SJSA1 (cell line): ENCODE measurements at places on chromosomes 5 and 9. TPM values are rescaled to one million over a fixed set of nuclear protein-coding genes. Genes with fewer than 3 reads are reported as not detected.

DNA sequence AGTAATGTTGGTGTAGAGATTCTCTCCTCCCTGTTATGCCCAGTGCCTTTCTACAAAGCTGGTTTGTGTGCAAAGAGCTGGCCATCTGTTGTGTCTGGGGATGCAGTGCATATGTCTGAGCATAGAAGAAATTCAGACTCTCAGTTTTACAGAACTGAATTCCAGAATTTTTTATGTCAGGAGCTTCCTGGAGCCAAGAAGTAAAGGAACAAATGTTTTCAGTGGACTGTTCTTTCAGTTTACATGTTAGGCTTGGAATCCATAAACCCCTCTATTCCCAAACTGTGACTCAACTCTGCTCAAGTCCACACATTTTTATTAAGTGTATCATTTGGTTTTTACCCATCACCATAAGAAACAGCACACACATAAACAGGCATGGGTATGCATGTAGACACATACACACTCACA is 366.0 kb downstream of the BRINP1 start:
- no peaks in the 10 kb centered on the region for H3K27me3 ChIP-seq
- DNase-seq, result no peak
- no peak overlapping the region for H3K27ac ChIP-seq
- no peak overlapping the region for H3K4me3 ChIP-seq
- no peaks in the 10 kb centered on the region for H3K36me3 ChIP-seq
- H3K4me1 ChIP-seq, result no peaks in the 10 kb centered on the region

The TXNDC8 gene
- total RNA-seq, result not detected in 2 replicates

DNA sequence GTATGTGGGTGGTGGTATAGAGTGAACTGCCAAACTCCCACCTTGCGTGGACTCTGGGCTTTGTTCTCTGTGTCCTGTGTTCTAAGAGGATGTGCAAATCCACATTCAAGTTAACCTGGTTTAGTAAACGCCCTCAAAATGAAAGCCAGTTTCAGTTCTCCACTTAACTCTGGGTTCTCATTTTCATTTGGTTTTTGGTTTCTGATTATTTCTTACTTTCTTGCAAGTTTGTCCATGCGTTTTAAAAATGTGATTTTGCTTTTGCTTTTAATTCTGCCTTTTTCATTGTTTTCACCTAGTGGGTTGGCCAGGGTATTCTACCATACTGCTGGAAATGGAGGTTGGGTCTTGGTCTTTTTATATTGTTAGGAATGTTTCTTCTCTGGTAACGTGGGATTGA is 38.2 kb downstream of the GALNT10 start:
- no peaks in the 10 kb centered on the region for H3K27me3 ChIP-seq
- no peak overlapping the region for H3K4me3 ChIP-seq
- no peaks in the 10 kb centered on the region for H3K4me1 ChIP-seq
- no peak for DNase-seq
- no peak overlapping the region for H3K27ac ChIP-seq

DNA sequence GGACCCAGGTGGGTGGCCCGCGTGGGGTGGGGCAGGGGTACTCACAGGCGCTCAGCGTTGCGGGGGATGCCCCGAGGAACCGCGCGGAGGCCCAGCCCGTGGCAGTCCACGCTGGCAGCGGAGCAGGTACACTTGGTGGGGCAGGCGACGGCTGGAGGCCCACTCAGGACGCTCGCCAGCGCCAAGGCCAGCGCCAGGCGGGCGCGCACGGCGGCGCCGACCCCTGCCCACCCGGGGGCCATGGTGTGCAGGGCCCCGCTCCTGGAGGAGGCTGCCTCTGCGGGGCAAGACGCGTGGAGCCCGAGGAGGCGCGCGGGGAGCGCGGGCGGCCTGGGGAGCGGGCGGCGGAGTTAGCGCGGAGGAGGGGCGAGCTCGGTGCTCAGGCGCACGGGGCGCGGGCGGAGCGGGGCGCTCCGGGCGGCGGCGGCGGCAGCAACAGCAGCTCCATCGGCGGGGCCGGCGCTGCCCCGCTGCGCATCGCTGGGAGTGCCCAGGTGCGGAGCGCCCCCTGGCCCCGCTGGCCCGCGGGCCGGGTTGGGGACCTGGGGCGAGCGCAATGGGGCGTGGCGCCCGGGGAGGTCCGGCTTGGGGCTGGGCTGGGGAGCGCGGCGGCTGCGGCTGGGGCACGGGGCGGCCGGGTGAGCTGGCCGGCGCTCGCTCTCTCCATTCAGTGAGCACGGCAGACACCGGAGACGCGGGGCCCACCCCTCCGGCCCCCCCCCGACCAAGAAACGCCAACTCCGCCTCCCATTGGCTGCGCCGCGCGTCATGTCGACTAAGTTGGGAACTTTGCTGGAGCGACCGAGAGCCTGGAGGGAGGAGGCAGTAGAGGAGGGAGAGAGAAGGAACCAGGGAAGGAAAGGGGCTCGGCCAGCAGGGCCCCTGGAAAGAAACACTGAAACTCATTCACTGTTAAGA is at the start of gene SLIT3:
SLIT3 (minus strand) TSS at position 672 of the 918 bp plus-strand sequence; CDS start at position 242, 430 bp downstream.
- peak within 1 kb of the TSS; percentile 77 for H3K4me3 ChIP-seq
- peak within 1 kb of the TSS; percentile 3; the same call in 1 of the 2 replicates for H3K27ac ChIP-seq
- H3K27me3 ChIP-seq, result no peaks in the 10 kb centered on the region
- DNase-seq, result peak; percentile 94
- H3K4me1 ChIP-seq, result peaks cover 66% of the 10 kb centered on the region
